A549 treated with Hydrocortisone at 1 μM for 4 hours (cell line): ENCODE measurements at places on chromosomes 1 and 21. TPM values are rescaled to one million over a fixed set of nuclear protein-coding genes. Genes with fewer than 3 reads are reported as not detected.

The ANKRD45 gene
- 0.13 to 0.24 TPM (median 0.14 TPM) in 5 replicates for total RNA-seq

The KIF14 gene
- 6.5 to 12.2 TPM (median 9.9 TPM) in 5 replicates for total RNA-seq

The C8A gene
- total RNA-seq = not detected in 5 replicates

The PKNOX1 gene
- 4.6 to 6.4 TPM (median 5.9 TPM) in 5 replicates for total RNA-seq

The NCAM2 gene
- total RNA-seq = not detected in 5 replicates

The COL8A2 gene
- 0.09 to 0.14 TPM (median 0.12 TPM) in 5 replicates for total RNA-seq

The ATP1A4 gene
- total RNA-seq = not detected in 5 replicates

The MX1 gene
- total RNA-seq = 1.5 to 2.3 TPM (median 1.7 TPM) in 5 replicates

The IL19 gene
- total RNA-seq = not detected in 5 replicates

The SYPL2 gene
- total RNA-seq = 0.03 to 0.12 TPM (median 0.10 TPM) in 5 replicates

The GPR89A gene
- 15.3 to 18.4 TPM (median 16.2 TPM) in 5 replicates for total RNA-seq

The PDC gene
- total RNA-seq = not detected in 5 replicates

The TGFB2 gene
- total RNA-seq = 10.1 to 13.5 TPM (median 12.3 TPM) in 5 replicates

The ACKR1 gene
- 0.05 to 0.15 TPM (median 0.06 TPM) in 3 of 5 replicates, not detected in the others for total RNA-seq

The CFAP107 gene
- total RNA-seq = not detected in 5 replicates

The CFHR1 gene
- 0.13 to 0.22 TPM (median 0.17 TPM) in 5 replicates for total RNA-seq

The CXADR gene
- 7.4 to 15.2 TPM (median 11.2 TPM) in 5 replicates for total RNA-seq
